Stimulated activated effector memory CD8-positive, alpha-beta T cell treated with anti-CD3 and anti-CD28 coated beads, Interleukin-12 subunit alpha, Interleukin-12 subunit beta, amount 100 ng/mL, for 72 hours (primary cell): ENCODE measurements at places on chromosomes 6 and 20.

DNA sequence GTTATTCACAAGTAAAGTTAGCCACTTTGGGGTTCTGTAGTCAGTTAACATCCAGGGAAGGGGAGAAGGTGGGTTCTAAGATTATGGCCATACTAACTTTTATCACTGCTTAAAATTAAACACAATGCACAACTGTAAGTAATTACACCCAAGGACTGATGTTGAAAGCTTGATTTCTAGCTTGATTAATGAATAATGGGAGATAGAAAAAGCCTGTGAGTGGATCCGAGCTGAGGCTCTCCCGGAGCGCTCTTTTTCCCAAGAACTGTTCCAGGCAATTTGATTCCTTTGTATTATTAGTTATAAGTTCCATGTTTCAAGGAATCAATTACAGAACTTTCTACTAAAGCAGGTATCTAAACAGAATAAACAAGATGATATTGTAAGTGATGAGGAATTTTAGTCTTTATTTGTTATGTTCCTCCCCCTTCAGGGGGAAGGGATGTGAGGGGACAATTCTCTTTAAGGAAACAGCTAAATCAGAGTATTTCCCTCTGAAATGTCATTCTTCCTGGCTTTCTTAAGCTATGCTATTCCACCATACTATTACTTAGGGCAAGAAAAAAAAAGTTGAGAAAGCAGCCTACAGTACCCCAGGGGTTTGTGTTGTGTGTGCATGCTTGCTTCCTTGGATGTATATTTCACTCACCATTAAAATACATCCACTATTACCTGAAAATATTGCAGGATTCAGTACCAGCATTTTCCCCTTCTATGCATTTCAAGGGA, 3.8 kb downstream of the TSHZ2 start:
- DNase-seq: no peak

DNA sequence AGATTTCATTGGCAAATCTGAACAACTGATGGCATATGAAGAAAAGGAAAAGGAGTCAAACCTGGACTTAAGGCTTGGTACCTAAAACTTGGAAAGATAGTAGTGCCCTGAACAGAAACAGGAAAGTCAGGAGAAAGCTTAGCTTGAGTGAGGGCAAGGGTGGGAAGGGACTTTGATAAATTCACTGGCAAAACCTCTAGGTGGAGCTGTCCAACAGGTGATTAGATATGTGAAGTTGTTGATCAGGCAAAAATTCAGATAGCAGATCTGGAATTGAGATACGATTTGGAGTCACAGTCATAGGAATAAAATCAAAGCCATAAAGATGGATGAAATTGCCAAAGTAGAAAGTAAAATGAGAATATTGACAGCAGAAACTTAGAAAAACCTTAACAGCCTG, 16.1 kb upstream of the ZNF292 start:
- peak; percentile 23 for DNase-seq

GRCh38 chr6:157314705-157315321, 8.5 kb downstream of the TMEM242 start:
- DNase-seq: no peak

GRCh38 chr6:20126789-20127653, 85.2 kb downstream of the MBOAT1 start:
- peak; percentile 59 for DNase-seq

DNA sequence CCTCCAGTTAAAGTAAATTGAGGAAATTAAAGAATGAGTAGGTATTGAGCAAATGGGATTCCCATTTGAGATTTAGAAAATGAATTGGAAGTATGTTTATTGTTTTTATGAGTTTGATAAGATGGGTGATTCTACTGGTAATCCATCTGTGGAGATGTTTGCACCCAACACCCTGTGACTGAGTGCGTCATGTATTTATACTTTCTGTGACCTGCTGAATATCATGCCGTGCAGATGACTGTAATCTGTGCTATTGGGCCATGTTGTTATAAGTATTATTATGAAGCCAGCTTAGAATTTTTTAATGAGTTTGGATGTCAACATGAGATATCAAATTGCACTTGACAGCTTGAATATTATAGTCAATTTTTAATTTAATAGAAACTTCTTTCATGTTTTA, 17.7 kb downstream of the FAM83B start:
- no peak for DNase-seq

- DNase-seq: no peak
Observed at GRCh38 chr20:62874964-62875344, 13.3 kb upstream of the TCFL5 start.

- no peak for DNase-seq
Observed at GRCh38 chr6:24718449-24719124, 367 bp downstream of the C6orf62 start.

GRCh38 chr6:57216235-57217101, 5.6 kb downstream of the RAB23 start:
- no peak for DNase-seq

DNA sequence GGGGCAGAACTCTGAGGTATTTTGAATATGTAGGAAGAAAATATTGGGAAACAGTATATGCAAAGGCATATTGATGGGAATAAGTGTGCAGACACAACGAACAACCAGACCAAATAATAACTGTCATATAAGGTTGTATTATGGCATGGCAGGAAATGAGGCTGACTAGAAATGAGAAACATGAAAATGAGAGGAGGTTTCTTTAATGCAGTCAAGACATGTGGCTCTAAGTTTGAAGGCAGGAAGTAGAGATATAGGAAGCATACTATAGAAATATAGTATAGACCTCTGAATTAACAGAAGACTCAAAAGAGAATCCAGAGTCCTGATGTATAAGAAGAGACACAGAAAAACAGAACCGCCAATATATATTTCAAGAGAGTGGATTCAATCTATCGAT, 459.7 kb upstream of the PTCHD4 start:
- DNase-seq: no peak

DNA sequence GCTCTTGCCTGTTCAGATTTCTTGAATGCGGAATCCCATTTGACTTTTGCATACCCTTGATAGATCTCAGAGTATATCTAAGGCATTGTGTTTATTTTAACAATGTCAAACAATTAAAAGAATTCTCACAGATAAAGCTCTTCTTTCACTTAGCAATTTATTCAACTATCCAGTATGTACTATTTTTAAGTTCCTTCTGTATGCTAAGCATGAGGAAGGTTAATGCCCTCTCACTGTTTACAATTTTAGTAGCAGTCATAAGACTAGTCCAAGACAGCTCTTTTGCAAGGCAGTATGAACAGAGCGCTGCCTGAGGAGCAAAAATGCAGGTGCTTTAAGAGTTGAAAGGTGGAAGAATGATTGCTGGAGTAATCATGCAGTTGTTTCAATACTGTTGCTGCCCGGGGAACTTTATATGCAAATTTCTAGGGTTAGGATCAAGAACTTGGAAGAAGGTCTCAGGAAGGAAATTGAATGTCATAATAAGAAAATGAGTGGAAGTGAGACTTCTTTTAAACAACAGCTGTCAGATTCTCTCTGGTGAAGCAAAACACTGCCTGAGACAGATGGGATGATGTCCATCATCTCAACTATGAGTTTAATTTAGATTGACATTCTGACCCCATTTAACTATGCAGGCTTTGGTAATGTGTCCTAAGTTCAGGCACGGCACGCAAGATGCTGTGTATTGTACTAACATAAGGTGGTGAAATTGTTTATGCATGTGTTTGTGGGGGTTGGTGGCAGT, 1303.5 kb upstream of the CITED2 start:
- no peak for DNase-seq

GRCh38 chr6:33126101-33126714, 50.4 kb downstream of the HLA-DPB1 start:
- DNase-seq: peak; percentile 81

- no peak for DNase-seq
Observed at GRCh38 chr6:34468378-34468892, 2.6 kb downstream of the PACSIN1 start.

DNA sequence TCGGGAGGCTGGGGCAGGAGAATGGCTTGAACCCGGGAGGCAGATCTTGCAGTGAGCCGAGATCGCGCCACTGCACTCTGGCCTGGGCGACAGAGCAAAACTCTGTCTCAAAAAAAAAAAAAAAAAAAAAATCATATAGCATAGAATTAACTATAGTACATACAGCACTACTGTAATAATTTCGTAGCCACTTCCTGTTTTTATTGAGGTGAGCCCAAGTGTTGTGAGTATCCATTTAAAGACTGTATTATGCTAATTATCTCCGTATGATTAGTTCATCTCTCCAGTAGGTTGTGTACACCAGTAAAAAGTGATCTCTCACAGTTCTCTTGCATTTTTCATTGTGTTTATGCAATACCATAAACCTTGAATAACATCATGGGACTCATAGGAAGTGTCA, 70.6 kb downstream of the IYD start:
- no peak for DNase-seq

DNA sequence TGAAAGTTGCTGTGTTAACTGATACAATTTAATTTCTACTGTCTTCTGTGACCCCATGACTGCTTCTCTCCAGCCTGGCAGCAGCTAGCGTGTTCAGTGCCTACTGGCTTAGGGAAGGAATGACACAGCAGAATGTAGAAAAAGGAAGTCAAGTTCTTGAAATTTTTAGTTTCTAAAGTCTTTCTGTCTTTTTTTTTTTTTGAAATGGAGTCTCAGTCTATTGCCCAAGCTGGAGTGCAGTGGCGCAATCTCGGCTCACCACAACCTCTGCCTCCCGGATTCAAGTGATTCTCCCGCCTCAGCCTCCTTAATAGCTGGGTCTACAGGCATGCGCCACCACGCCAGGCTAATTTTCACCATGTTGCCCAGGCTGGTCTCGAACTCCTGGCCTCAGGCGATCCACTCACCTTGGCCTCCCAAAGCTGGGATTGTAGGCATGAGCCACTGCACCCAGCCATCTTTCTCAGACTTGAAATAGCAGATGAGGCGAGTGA, 39.3 kb downstream of the PCNA start:
- DNase-seq: no peak

DNA sequence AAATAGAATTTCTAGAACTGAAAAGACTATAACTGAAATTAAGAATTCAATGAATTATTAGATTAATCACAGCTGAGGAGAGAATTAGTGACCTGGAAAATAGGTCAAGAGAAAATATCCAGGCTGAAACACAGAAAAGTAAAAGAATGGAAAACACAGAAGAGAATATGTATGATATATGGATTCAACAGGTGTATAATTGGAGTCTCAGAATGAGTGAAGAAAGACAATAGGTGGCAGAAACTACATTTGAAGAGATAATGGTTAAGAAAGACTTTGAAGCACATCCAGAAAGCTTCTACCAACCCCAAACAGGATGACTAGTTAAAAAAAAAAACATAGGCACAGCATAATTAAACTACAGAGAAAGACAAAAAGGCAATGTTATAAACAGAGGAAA, 196.2 kb upstream of the ASCC3 start:
- no peak for DNase-seq

- DNase-seq: no peak
Observed at GRCh38 chr6:3229566-3230178, 2.2 kb upstream of the TUBB2B start.

DNA sequence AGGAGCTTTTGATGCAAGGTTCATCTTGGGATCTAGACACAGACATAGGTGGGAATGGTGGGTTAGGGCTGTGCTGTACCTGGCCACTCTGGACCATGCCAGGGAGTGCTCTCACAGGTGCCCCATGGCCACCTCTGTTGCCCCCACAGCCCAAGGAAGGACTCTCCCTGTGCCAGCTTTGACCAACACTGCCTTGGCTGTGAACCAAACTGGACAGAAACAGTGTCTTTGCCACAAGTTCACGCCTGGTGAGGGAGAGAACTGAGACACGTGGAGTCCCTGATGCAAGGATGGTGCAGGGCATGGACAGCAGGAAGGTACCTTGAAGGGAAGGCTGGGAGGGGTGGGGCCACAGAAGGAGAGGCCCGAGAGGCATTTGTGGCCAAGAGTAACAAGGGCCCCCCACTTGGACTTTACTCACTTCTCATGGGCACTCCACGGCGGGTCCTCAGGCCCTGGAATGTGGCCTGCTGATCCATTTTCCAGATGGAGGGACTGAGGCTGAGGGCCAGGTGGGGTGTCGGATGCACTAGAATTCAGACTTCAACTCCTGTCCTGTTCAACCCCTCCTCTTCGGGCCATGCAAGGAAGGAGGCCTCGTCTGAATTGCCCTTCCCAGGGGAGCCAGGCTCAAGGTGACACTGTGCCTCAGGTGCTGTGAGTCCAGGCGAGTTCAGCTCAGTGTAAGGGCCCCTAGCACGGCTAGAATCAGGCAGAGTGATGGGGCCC, 103.3 kb downstream of the YTHDF1 start:
- DNase-seq: no peak

- no peak for DNase-seq
Observed at GRCh38 chr6:131414956-131415355, 158.1 kb upstream of the ARG1 start.

DNA sequence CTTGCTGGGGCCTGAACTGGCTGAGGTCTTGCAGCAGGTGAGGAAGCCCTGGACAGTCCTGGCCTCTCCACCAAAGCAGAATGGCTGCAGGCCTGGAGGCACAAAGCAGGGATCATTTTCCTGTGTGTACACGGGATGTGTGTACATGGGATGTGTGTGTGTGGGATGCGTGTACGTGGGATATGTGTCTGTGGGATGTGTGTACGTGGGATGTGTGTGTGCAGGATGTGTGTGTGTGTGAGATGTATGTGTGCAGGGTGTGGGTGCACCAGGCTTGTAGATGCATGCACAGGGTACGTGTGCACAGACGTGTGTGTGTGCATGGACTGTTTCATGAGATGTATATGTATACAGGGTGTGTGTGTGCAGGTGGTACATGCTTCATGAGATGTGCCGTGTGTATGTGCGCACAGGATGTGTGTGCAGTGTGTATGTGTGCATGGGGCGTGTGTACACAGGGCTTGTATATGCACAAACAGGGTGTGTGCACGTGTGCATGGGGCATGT, 7.9 kb upstream of the CHRNA4 start:
- DNase-seq: no peak
